Activated CD4-positive, CD25-positive, alpha-beta regulatory T cell treated with anti-CD3 and anti-CD28 coated beads, Interleukin-2, amount 50 U/mL, for 24 hours (primary cell): ENCODE measurements at places on chromosomes 7 and 10.

GRCh38 chr7:117791877-117792780 is 81.1 kb downstream of the CTTNBP2 start:
- ATAC-seq, result peak; percentile 13

DNA sequence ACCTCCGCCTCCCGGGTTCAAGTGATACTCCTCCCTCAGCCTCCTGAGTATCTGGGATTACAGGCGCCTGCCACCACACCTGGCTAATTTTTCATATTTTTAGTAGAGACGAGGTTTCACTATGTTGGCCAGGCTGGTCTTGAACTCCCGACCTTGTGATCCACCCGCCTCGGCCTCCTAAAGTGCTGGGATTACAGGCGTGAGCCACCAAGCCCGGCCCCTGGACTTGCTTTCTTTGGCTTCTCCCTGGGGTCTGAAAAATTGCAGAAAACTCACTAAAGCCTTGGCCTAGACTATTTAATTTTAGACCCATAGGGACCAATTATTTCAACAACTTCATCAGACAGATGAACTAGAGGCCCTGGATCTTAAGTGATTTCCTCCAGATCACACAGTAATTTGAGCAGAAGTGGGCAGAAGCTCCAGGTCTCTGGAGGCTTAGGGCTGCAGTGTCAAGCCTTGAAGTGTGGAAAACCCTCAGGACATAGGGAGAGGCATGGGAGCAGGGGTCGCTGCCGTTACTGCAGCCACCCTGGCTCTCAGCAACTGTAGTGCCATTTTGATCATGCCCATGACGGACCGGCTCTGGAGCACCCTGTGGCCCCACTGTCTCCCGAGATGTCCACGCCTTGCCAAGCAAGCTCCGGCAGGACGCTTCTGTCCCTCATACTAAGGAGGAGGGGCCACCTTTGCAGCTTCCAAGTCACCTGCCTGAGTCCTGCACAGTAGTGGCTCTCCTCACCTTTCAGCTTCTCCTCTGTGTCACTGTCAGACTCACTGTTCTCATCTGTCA is 72.4 kb downstream of the DENND2A start:
- no peak for ATAC-seq

- ATAC-seq, result no peak
Measured at GRCh38 chr10:131017566-131018285, 293.8 kb downstream of the TCERG1L start.

DNA sequence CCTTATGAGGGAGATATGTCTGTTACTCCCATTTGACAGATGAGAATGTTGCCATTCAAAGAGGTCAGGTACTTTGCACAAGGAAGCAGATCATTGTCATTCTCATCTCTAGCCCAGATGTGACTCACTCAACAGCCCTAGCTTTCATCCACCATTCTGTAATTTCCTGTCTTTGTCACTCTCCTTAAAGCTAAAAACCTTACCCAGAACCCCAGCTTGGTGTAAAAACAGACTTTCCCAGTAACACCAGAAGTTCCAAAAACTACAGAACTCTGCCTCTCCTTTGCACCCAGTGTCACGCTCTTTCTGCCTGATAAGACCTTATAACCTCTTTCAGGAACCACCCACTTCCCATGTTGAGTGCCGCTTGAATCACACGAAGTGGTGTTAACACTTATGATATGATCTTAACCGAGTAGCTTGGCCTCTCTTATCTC is 89.1 kb upstream of the SP4 start:
- ATAC-seq, result peak; percentile 94

- ATAC-seq, result no peak
Measured at GRCh38 chr10:76736815-76737618, 900.6 kb downstream of the KCNMA1 start.

GRCh38 chr10:31697271-31698180 is 231.1 kb downstream of the ARHGAP12 start:
- ATAC-seq, result no peak

DNA sequence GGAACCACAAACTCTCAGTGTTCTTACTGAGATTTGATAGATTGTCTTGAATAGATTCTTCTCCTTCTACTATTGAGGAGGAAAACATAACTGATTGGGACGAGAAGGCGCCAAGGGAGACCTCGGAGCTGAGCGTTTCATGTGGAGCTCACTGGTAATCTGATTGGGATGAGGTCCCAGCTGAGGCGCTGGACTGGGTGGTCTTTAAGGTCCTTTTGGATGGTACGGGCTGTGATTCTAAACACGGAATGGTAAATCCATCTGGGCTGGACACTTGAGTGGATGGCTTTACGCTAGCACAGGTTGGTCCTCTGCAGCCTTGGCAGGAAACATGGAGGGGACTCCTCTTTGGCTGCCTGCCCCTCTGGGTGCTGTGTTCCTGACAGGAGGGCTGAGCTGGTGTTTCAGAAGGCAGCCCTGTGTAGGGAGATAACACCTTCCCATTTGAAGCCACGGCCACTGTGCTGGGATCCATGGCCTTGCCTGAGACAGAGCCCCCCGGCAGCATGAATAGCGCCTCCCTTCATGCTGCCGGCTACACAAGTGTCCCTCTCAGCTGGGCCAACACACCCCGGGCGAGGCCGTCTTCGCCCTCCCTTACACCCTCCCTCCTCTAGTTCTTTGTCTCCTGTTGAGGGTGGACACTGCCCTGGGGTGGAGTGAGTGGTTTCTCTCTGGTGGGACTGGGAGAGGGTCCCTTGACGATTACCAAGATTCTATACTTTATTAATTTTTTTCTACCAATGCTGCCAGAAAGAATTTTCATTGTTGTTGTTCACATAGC is 203.2 kb upstream of the SHH start:
- ATAC-seq, result no peak

GRCh38 chr7:134298902-134299683 is 17.6 kb downstream of the SLC35B4 start:
- no peak for ATAC-seq

GRCh38 chr7:89238156-89238555 is 442.6 kb upstream of the TEX47 start:
- no peak for ATAC-seq

DNA sequence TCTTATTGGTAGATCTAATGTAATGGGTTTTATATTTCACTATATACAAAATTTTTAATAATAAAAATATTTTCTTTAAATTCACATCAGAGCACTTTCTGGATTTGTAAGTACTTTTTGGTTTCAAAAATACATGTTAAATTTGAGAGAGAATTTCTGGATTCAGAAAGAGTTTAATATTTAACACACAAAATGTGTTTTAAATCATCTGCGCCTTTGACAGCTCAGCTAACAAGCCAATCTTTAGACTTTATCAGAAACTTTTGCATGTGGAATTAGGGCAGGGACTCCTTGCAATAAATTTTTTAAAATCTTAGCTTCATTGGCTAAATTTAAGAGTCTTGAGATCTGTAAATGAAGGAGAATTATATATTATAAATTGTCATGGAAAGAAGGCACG is 32.7 kb upstream of the RHOBTB1 start:
- no peak for ATAC-seq

DNA sequence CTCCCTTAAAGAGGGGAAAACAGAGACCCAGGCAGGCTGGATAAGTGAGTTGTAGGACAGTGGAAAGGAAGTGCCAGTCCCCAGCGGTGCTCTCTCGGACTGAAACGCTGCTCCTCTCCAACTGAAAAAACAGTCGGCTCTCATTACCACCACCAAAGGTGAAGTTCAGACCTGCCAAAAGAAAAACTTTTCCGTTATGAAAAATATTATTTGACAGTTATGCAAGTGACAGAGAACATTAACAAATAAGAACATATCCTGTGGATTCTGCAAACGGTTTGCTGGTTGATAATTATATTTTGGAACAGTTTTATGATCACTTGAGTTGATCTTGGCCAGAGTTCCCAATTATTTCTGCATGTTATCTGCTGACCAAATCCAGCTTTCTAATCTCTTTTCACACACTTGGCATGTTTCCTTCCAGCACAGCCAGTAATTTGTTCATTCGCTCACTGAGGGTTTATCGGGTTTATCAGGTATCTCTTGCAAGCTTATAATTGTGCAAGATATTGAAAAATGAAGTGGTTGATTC is 82.6 kb downstream of the PTPRE start:
- ATAC-seq, result no peak

DNA sequence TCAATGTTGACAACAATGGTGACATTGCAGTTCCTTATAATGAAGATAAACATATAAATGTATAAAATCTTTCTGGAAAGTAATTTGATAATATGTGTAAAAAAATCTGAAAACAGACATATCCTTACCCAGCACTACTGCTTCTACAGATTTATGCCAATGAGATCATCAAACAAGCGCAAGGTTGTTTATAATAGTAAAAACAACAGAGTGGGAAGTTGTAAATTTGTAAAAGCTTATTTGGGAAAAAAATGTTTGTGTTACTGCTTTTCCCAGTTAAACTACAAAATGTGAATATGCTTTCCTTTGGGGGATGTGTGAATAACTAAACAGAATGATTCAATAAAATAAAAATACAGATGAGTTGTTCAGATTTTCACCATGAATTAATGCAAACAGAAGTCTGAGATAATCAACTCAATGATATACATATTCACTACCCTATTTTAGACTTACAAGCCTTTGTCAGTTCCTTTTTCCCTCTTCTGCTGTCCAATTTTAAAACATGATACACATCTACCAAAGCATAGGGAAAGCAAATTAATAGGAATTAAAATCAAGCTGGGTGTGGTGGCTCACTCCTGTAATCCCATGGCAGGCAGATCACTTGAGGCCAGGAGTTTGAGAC is 82.1 kb downstream of the USP6NL start:
- ATAC-seq, result no peak

DNA sequence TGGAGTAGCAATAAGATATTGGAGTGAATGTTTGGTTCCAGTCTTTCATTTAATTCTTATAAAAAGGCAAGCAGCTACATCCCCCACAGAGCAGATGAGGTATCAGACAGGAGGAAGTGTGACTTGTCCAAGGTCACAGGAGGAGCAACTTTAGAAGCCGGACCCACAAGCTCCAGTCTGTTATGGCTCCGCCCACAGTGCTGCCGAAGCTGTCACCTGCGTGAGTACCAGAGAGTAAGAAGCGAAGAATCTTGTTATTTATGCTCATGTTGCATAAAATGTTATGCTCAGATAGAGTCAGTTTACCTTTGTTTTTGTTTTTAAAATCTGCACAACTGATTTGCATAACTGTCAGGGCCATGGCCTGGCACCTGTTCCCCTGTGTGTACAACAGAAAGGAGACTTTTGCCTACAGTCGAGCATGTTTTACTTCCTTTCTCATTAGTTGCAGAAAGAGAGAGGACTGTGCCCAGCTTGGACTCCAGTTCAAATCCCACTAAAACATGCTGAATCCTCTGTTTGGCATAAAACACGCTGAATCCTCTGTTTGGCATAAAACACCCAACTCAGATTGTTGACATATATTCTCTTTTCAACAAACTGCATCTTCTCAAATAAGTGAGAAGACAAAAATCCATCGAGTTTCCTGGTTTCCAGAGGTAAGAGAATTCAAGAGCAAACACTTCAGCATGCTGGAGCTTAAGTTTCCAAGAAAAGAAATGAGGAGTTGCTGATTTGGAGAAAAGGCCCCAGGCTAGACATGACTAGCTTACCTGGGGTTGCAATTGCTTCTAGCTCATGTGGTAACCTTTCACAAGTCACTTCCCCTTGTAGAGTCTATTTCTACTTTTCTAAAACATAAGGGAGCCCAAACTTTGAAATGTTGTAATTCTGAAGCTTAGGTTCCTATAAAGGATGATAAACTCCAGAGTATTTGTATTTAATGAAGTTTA is 409.8 kb upstream of the ZMIZ1 start:
- ATAC-seq, result no peak

DNA sequence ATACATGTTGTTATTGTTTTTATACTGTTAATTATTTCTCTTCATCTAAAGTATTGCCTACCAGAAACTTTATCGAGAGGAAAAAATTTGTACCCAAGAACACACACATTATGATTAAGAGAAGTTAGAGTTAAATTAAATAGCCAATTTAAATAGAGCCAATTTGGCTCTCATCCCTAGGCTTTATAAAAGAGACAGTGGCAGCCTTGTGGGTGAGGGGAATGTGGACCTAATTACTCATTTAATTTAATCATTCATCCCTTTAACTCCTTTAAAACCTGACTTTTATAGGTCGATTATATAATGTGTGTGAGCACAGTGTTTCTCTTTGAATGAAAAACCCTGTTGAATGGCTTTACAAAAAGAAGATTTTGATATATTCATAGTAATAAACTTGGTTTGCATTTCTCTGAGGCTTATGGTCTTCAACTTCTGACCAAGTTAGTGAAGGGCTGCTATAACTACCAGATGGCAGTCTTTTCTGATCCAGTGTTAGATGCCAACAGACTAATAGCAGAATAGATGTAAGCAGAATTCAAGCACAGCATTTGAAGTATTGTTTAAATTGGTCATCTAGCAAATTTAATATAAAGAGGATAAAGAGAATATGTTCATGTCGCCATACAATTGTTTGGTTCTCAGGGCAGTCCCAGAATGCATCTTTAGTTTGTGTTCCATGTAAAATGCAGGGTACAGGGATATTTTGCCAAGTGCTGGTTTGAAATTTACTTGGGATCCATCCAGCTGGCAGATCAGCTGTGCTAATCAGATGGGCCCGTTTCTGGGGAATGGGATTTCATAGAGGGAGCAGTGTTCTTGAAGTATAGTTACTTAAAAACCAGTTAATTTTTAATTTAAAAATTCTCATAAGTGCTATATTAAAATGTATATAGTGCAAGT is 25.3 kb downstream of the ADD3 start:
- no peak for ATAC-seq

- no peak for ATAC-seq
Measured at GRCh38 chr10:99977916-99978315, 31.8 kb downstream of the DNMBP start.

DNA sequence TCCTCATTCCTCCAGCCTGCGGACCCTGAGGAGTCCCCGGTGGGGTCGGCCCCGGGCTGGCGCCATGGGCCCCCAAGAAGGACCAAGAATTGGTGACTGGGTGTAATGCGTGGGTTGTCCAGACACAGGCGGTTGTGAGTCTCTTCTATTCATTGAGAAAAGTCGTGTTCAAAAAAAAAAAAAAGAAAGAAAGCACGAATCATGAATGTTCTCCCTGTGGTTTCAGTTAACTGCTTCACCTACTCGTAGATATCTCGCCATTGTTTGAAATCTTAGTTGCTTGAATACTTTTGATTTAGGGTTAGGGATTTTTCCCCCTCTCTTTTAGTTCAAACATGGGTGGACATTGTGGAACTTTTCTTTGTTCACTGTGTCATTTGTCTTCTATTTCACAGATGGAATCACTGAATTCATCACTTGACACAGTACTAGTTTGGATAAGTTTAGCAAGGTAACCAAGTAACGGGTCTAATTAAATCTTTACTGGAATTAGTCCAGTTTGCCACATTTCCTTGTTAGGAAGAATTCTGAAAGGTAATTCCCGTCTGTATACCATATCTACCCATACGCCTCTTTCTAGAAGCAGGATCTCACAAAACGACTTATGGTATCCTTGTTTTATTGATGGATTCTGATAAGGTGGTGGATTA is 775 bp downstream of the STARD3NL start:
- ATAC-seq, result peak; percentile 35

DNA sequence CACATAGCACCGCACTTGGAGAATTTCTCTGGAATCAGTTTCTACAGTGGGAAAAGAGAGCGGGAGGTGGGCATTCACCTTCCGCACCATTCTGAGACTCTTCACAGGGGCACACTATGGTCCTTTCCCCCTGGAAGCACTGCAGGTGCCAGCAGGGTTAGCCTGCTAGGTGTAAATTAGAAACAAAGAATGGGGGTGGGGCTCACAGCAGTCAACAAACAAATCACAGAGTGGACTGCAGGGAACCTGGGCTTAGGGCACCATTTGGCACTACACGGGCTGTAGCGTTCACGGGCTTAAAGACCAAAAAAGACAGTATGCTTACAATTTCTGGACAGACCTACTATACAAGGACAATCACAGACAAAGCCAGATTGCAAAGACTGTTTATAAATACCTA is 8.0 kb upstream of the PKD1L1 start:
- ATAC-seq, result no peak
